ENCODE measurements at places on chromosomes 13 and 19. TPM values are rescaled to one million over a fixed set of nuclear protein-coding genes. Genes with fewer than 3 reads are reported as not detected.
A peak's percentile ranks its signal among the peaks of the same experiment; 100 is the strongest.

Gene ATP4A
- 0.40 TPM for total RNA-seq

Gene UPF1
- 30.6 TPM for total RNA-seq

Gene ENOX1
- total RNA-seq: not detected

Gene ZNF749
- total RNA-seq: 43.4 TPM

Gene TEX26
- not detected for total RNA-seq

GRCh38 chr13:112890316-112891145, 78.5 kb upstream of the MCF2L start:
- no peaks in the 10 kb centered on the region for H3K27me3 ChIP-seq
- H3K27ac ChIP-seq: no peak overlapping the region
- no peaks in the 10 kb centered on the region for H3K4me1 ChIP-seq
- no peaks in the 10 kb centered on the region for H3K36me3 ChIP-seq

DNA sequence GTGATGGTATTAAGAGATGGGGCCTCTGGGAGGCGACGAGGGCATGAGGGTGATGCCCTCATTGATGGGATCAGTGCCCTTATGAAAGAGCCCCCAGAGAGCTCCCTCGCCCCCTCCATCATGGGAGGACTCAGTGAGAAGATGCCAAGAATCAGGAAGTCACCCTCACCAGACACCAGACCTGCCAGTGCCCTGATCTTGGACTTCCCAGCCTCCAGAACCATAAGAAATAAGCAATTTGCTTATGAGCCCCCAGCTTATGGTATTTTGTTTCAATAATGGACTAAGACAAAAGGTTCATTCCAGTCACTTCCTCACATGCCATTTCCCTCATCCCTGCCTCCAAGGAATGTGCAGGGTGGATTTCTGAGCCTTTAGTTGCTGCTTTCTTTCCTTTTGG, 129.7 kb downstream of the KDM4B start:
- H3K4me1 ChIP-seq: no peaks in the 10 kb centered on the region
- no peak for DNase-seq
- H3K27me3 ChIP-seq: no peaks in the 10 kb centered on the region

- no peaks in the 10 kb centered on the region for H3K4me1 ChIP-seq
- no peak for DNase-seq
- H3K27ac ChIP-seq: no peak overlapping the region
- no peak overlapping the region for H3K4me3 ChIP-seq
- no peaks in the 10 kb centered on the region for H3K36me3 ChIP-seq
- no peaks in the 10 kb centered on the region for H3K27me3 ChIP-seq
Measured at GRCh38 chr19:56566904-56567273, 379 bp upstream of the ZNF470 start.

GRCh38 chr13:34776390-34776981, 165.6 kb upstream of the NBEA start:
- DNase-seq: no peak
- H3K36me3 ChIP-seq: no peaks in the 10 kb centered on the region
- no peak overlapping the region for H3K27ac ChIP-seq
- H3K4me3 ChIP-seq: no peak overlapping the region

GRCh38 chr13:45816427-45816826, 35.1 kb downstream of the SIAH3 start:
- H3K27me3 ChIP-seq: no peaks in the 10 kb centered on the region
- no peak overlapping the region for H3K27ac ChIP-seq
- H3K36me3 ChIP-seq: no peaks in the 10 kb centered on the region
- DNase-seq: no peak

GRCh38 chr19:49889687-49890348, 6.9 kb downstream of the IL4I1 start:
- peaks cover 3% of the 10 kb centered on the region for H3K27me3 ChIP-seq
- peak overlapping the region; percentile 66 for H3K4me3 ChIP-seq
- peak; percentile 81 for DNase-seq

GRCh38 chr13:98313922-98314292, 136.8 kb upstream of the RNF113B start:
- H3K27me3 ChIP-seq: no peaks in the 10 kb centered on the region
- H3K4me3 ChIP-seq: no peak overlapping the region
- H3K4me1 ChIP-seq: no peaks in the 10 kb centered on the region
- DNase-seq: no peak
- H3K27ac ChIP-seq: no peak overlapping the region
- H3K36me3 ChIP-seq: no peaks in the 10 kb centered on the region

- H3K27ac ChIP-seq: no peak overlapping the region
- peak overlapping the region; percentile 42 for H3K4me3 ChIP-seq
- no peaks in the 10 kb centered on the region for H3K27me3 ChIP-seq
- DNase-seq: peak; percentile 72
- peaks cover 14% of the 10 kb centered on the region for H3K4me1 ChIP-seq
Measured at GRCh38 chr19:18044825-18045304, 36.9 kb downstream of the ARRDC2 start.

DNA sequence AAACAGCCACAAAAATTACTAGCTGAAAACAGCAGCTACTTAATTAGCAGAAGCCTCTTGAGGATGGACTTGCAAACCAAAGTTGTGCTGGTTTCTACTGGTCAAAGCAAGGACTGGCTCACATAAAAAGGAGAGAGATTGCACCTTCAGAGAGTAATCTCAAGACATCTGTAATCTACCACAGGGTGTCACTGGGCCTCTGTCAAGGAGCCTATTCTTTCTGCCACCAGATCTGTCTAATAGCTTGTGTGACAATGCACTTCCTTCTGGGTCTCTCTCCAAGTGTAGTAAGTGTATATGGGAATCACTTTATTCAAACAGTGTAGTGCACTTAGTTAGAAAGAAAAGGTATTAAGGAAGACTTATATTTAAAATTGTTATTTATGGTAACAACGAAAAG, 24.4 kb upstream of the ZNF561 start:
- peak; percentile 51 for DNase-seq
- no peaks in the 10 kb centered on the region for H3K27me3 ChIP-seq
- H3K4me3 ChIP-seq: no peak overlapping the region
- H3K36me3 ChIP-seq: peaks cover 17% of the 10 kb centered on the region
- no peak overlapping the region for H3K27ac ChIP-seq
- H3K4me1 ChIP-seq: no peaks in the 10 kb centered on the region

- H3K27me3 ChIP-seq: no peaks in the 10 kb centered on the region
- H3K4me1 ChIP-seq: peaks cover 37% of the 10 kb centered on the region
- H3K36me3 ChIP-seq: no peaks in the 10 kb centered on the region
- DNase-seq: no peak
- H3K4me3 ChIP-seq: no peak overlapping the region
Measured at GRCh38 chr13:49938921-49939320, 2.8 kb upstream of the SPRYD7 start.

- H3K36me3 ChIP-seq: no peaks in the 10 kb centered on the region
- no peaks in the 10 kb centered on the region for H3K4me1 ChIP-seq
- no peak overlapping the region for H3K4me3 ChIP-seq
- no peak overlapping the region for H3K27ac ChIP-seq
- H3K27me3 ChIP-seq: no peaks in the 10 kb centered on the region
- no peak for DNase-seq
Measured at GRCh38 chr19:42191855-42192254, 25.6 kb downstream of the DEDD2 start.

DNA sequence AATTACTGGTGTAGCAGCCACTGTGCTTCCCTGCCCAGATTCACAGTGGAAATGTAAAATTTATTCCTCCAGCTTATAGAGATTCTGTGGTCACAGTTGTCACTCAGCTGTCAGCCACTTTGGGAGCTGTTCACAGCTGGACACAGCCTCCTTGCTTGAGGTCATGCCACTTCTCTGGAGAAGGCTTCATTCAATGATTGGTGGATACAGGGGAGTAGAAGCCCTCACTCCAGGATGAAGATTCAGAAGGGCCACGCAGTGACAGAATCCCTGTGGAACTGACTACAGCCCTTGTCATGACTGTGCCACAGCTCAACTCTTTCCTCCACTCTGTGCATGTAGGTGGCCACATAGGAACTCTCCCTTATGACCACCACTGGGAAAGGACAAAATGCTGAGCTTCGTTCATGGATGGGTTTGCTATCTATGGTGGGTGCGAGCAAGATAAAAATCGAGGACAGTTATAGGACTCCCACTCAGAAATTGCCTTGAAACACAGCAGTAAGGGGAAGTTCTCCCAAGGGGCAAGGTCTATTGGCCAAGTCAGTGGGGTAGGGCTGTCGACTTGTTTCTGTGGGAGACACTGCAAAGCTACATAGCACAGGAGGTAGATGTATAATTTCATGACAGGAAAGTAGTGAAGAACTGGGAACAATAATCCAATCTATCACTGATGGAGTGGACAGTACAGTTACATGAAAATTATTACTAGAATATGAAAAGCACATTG, 98.7 kb downstream of the CCNA1 start:
- no peaks in the 10 kb centered on the region for H3K27me3 ChIP-seq
- H3K36me3 ChIP-seq: no peaks in the 10 kb centered on the region
- no peak overlapping the region for H3K4me3 ChIP-seq

DNA sequence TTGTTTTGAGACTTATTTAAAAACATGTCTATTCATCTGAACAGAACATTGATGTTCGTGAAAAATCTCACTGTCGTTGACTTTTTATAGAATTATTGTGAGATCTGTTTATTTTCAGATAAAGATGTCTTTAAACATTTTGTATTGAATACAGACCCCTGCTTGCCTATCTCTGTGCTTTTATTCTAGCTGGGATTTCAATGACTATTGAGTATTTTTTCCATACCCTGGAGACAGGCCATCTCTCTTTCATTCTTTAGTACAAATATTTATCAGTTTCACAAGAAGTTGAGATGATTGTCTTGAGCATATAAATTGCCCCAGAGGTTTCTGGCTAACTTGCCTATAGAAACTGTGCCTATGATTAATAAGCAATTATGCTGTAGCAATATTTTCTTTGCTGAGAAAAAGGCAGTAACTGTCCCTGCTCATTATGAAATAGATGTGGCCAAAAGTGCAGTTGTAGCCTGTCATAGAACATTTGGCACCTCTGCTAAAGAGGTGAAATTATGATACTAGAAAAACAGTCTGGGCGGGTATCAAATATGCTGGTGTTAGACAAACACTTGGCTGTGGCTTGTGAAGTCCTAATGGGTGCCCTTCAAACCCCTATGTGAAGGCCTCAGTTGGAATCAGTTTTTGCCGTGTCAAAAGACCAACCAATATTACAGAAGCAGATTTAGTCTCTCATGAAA, 360.6 kb downstream of the HS6ST3 start:
- no peaks in the 10 kb centered on the region for H3K27me3 ChIP-seq
- no peak for DNase-seq
- H3K27ac ChIP-seq: no peak overlapping the region
- no peak overlapping the region for H3K4me3 ChIP-seq
- no peaks in the 10 kb centered on the region for H3K4me1 ChIP-seq

DNA sequence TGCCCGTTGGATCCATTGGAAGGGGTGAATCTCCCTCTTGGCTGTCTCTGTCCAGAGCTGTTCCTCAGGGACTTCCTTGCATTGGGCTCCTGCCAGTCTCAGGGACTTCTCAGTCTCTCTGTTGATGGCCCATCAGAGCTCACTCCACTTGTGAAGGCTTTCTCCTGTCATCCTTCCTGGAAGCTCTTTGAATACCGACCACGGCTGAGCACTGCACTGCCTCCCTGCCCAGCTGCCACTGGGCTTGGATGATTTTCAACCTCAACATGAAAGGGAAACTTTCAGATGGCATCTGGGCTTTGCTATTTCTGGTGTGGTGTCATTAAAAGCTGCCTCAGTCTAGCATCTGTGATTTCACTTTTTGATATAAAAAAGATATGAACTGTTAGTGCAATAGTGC, 66.1 kb upstream of the ANKRD10 start:
- H3K4me1 ChIP-seq: no peaks in the 10 kb centered on the region
- H3K4me3 ChIP-seq: no peak overlapping the region
- no peaks in the 10 kb centered on the region for H3K27me3 ChIP-seq
- no peaks in the 10 kb centered on the region for H3K36me3 ChIP-seq

GRCh38 chr13:27250833-27251165, 559 bp upstream of the RPL21 start:
- no peak for DNase-seq
- H3K27me3 ChIP-seq: no peaks in the 10 kb centered on the region
- peaks cover 25% of the 10 kb centered on the region for H3K4me1 ChIP-seq
- H3K4me3 ChIP-seq: peak overlapping the region; percentile 85

Data from Karpas-422 (cell line).